ENCODE measurements at places on chromosomes 2 and 18.

DNA sequence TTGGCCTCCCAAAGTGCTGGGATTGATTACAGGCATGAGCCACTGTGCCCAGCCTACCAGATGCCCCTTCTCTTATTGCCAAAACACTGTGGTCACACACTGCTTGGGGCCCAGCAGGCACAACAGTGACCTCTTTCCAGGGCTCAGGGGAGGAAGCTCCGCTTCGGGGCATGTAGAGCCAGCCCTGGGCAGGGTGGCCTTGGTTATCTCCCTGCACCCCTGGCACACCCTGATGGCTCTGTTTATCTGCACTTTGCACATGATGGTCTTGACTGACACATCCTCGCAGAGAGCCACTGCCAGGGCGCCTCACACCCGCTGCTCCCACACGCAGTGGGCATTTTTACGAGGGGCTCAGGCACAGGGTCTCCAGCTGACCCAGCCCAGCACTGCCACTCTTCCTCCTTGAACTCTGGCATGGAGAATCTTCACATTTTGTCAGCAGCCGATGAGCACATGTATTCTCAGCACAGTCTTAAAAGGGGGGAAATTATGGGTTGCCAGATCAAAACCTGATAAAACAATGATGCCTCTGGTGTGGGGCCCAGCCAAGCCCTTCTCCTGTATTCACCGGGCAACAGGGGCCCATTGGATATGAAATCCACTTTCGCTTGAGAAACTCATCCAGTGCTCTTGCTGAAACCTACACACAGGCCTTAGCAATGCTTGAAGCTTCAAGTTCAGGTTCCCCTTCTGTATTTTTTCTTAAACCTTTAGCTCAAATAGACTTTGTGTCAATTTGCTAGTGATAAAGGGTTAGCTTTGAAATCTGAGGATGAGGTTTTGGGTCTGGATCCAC is 5.9 kb downstream of the GYPC start:
- peak; percentile 83 for DNase-seq

GRCh38 chr2:31402388-31402787 is 12.2 kb downstream of the XDH start:
- no peak for DNase-seq

DNA sequence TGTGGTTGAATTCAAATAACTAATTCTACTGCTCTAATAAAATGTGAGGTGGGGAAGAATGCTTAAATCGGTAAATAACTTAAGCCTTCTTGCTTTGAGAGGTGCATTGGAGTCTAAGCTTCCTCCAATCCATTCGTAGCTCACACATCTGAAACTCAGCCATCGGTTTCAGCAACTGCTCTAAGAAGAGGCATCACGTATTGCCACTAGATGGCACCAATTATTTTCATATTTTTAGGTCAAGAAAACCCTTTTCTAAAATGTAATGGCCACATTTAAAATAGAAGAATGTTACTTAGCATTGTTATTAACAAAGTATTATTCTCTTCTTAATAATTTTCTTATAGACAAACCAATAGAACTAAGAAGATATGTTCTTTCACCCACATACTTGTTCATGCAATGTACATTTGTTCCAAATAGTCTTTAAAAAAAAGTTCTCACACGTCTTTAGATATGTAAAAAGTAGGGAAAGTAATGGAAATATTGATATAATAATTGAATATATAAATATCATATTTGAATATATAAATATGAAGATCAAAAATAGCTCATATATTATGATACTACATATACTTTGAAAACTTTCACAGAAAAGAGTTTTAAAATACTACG is 229.8 kb downstream of the CCDC178 start:
- DNase-seq = peak; percentile 3

- DNase-seq = peak; percentile 46
Measured at GRCh38 chr18:34039201-34039600, 185.5 kb downstream of the NOL4 start.

DNA sequence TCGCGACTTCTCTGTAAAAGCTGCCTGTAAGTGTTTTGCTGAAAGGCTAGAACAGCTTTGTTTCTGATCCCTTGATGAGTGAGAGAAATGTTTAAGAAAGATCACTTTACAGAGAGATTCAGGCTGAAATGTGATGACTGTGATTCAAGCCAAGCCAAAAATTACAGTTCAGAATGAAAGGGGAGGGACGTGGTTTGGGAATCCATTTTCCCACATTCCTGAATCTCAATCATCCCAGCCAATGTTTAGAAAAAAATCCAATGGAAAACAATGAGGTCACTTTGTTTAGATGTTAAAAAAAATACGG is 416.7 kb downstream of the ARHGAP15 start:
- no peak for DNase-seq

- no peak for DNase-seq
Measured at GRCh38 chr2:165793779-165794535, at the start of gene GALNT3. Gene GALNT3 (minus strand): TSS chr2:165794247. CDS start chr2:165770700, 23,547 bp downstream.

DNA sequence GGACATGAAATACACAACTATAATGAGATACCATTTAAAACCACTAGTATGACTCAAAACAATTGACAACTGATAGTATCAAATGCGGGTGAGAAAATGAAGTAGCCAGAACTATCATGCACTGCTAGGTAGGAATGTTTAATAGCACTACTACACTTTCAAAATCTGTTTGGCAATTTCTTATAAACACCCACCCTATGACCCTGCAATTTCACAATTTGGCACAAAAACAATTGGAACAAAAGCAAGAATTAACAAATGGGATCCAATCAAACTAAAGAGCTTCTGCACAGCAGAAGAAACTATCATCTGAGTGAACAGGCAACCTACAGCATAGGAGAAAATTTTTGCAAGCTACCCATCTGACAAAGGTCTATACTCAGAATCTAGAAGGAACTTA is 431.2 kb upstream of the GYPC start:
- no peak for DNase-seq

DNA sequence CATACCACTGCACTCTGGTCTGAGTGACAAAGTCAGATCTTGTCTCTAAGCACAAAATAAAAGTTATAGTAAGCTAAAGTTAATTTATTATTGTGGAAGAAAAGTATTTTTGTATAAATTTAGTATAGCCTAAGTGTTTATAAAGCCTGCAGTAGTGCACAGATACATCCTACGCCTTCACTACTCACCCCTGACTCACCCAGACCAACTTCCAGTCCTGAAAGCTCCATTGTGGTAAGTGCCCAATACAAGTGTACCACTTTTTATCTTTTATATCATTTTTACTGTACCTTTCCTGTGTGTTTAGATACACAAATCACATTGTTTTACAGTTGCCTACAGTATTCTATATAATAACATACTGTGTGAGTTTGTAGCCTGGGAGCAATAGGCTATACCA is 57.5 kb downstream of the UBE2E3 start:
- DNase-seq = no peak

GRCh38 chr18:46464926-46465655 is 191.9 kb downstream of the LOXHD1 start:
- peak; percentile 4 for DNase-seq

DNA sequence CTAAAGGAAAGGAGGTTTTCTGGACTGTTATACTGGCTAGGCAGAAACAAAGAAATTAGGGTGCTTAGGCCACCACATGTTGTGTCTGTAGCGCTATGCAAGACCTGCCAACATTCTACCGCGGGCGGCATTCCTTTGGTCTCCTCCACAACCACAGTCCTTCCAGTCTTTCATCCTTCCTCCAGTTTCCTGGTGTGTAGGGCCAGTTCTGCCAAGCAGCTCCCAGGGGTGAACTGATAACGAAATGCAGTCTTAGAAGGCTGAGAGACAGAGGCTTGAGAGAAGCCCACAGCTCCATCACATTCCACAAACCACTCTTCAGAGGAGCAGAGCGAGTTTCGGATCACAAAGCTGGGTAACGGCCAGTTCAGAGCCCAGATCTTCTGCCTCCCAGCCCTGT is 19.5 kb upstream of the CXXC1 start:
- no peak for DNase-seq

DNA sequence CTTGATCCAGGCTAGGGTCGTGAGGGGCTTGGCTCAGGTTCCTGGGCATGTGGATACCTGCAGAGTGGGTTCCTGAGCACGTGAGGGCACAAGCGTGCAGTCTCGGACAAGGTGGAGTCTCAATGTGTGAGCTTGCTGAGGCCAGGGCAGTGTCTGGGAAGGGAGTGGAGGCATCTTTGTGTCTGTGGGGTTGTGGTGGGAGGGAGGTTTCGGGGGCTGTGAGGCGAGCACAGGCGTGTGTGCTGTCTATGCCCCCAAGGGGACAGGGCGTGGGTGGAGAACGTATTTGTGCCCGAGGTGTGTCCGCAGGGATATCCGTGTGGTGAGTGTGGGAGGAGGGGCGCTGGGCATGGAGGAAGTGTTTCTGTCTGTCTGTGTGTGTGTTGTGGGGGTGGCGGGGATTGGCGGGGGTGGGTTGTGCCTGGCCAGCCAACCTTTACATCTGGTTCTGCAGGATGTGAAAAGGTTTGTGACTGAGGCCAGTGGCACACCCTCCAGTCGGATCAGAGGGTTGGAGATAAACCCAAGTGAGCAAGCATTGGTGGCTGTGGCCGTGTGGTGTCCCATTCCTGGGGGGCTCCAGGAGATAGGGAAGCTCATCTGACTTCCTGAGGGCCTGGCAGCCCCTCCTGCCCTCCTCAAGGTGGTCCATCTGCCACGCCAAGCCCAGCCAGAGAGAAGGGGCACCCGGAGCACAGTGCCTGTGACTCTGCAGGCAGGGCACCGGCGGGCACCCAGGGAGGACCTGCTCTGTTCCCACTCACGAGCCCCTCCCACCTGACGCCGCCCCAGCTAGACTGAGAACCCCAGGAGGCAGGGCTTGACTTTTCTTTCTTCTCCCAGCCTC is 57.1 kb downstream of the ZFP36L2 start:
- peak; percentile 44 for DNase-seq

- DNase-seq = no peak
Measured at GRCh38 chr2:180618570-180618969, 361.8 kb upstream of the UBE2E3 start.

DNA sequence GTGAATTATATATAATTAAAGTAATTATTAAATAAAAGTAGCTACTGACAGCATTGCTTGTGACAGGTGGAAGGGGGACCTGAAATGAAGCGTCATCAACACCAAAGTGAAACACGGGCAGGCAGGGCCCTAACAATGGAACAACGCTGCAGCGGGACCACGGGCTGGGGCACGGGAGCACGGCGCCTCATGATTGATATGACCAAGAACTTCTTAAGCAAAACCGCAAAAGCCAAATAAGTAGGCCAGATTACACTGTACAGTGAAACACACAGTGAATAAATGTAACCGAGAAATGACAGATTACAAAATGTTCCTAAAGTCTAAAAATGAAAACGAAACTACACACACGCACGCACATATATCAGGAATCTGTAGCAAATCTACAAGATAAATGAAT is 81.4 kb downstream of the SNTG2 start:
- DNase-seq = no peak

DNA sequence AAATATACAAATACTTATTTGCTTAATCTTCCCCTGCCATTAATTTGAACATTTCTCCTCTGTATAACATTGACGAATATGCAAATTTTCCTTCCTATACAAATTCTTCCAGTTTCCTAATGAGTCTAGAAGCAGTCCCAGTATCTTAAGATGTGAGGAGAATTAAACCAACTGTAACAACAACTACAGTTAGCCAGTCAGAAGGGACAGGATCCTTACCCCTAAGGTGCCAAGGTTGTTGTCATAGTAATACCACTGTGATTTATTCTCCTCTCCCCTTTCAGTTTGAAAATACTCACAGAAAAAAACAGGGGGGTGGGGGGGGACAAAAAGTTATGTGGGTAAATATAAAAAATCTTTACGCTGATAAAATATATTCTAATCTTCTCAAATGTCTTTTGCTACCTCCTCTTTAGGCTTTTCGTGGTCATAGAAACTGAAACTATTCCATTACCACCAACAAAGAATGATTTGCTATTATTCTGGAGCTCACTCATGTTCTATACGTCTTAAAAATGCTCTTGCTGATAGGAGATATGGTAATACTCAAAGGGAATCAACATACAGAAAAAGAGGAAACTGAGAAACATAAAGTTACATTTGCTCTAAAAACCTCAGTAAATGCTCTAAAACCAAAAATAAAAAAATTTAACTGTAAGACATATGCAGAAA is 107.6 kb downstream of the MEMO1 start:
- DNase-seq = peak; percentile 22

- no peak for DNase-seq
Measured at GRCh38 chr2:100935372-100935752, 66.7 kb upstream of the RPL31 start.

- DNase-seq = no peak
Measured at GRCh38 chr18:7657050-7657449, 89.9 kb downstream of the PTPRM start.

GRCh38 chr2:119136093-119136492 is 22.5 kb downstream of the C1QL2 start:
- no peak for DNase-seq

GRCh38 chr2:71756280-71756906 is 303.0 kb downstream of the DYSF start:
- DNase-seq = no peak

DNA sequence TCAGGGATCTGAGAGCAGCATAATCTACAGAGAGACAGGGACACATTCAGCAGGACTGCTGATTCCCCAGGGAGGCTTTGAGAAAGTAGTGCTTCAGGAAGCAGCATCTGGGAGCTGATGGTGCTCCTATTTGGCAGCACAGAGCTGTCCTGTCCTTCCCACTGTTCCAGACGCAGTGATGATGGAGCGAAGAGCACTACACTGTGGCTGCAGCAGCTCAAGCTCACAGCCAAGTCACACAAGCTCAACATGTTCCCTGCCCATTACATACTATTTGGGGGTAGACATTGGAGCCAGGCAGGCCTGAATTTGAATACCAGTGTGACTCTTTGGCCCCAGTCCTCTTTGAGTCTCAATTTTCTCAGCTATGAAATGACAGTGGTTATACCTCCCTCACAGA is 15.2 kb upstream of the GALM start:
- no peak for DNase-seq

- no peak for DNase-seq
Measured at GRCh38 chr2:88656690-88657089, 29.4 kb upstream of the EIF2AK3 start.

DNA sequence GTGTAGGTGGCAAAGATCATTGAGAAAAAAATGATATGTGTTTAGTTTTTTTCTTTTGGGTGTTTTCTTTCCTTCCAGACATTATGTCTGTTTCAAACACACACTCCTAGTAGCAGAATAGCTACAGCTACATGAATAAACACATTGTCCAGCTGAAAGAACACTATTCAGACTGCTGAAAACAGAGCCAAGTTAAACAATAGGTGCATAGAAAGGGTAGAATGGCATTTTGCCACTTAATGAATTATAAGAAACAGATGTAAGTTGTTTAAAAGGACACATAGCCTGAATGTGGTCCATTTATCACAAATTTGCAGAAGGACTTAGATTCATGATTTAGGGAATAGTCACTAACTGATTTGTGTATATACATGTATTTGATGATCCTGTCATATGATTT is 20.1 kb downstream of the CTLA4 start:
- no peak for DNase-seq

GRCh38 chr2:229971298-229971790 is 49.0 kb downstream of the FBXO36 start:
- DNase-seq = no peak
